ENCODE measurements at places on chromosomes 6 and 20.

GRCh38 chr6:117262799-117263198 is 2.6 kb upstream of the VGLL2 start:
- no peak for DNase-seq

DNA sequence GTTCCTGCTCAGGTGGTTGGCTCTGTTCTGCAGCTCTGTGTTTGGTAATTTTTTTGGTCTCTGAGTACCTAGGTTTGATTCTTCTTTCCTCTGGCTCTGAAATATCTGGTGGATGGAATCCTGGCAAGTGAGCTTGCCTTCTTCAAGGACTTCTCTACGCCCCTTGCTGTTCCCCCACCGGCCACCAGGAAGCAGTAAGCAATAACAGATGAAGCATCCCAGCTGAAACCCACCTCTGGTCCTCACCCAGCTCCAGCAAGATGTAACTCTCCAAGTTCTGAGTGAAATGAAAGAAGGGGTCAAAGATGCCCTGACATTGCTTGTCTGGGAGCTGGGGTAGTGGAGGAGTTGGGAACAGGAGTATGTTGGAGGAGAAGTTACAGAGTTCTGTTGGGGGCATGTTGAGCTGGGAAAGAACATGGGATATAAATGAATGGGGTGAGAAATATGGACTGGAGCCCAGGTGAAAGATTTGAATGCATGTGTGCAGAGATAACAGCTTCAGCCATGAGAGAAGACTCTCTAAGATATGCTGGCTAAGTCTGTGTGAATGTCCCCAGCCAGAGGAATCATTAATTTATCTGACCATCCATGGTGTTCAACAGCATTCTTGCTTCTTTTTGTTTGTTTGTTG is 51.3 kb upstream of the GLP1R start:
- DNase-seq: no peak

GRCh38 chr20:51425347-51426106 is 117.0 kb downstream of the NFATC2 start:
- no peak for DNase-seq

DNA sequence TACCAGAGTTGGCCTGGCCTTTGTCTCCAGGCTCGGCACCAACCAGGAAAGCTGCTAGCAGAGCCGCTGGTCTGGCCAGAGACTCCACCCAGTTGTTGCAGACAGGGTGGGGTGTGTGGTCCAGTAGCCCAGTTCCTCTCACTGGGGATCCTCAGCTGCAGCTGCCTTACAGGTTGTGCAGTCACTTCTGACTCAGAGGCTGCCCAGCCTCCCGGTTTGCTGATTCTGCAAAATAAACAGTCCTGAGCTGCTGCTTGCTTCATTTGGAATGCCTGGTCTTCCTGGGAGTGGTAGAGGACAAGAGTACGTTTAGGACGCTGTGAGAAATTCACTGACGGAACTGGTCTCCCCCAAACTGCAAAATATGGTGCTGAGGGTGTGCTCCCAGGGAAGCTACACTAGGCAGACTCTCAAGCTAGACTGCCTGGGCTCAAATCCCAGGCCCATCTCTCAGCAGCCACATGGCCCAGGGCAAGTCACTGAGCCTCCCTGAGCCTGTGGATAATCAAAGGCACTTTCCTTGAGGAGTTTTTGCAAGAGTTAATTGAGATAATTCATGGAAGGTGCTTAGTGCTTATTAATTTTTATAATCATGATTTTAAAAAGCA is 246.1 kb downstream of the TFAP2C start:
- no peak for DNase-seq

- no peak for DNase-seq
These were observed 8.7 kb downstream of the GPX6 start for GRCh38 chr6:28506807-28507475.

DNA sequence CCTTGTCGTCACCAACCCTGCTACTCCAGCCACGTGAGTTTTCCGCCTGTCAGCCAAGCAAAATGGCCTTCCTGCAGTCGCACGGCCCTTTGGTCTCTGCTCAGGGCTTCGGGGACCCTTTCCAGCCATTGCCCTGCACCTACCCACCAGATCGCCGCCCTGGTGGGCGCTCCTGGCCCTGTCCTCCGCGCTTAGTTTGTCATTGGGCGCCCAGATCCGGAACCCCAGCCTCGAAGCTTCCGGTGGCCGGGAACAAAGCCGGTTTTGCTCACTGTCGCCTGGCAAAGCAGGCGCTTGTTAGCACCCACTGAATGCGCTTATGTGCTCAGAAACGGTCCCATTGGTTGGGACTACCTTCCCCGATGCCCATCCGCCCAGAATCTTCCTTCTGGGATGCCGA is 536 bp downstream of the ZFP57 start:
- DNase-seq: no peak

DNA sequence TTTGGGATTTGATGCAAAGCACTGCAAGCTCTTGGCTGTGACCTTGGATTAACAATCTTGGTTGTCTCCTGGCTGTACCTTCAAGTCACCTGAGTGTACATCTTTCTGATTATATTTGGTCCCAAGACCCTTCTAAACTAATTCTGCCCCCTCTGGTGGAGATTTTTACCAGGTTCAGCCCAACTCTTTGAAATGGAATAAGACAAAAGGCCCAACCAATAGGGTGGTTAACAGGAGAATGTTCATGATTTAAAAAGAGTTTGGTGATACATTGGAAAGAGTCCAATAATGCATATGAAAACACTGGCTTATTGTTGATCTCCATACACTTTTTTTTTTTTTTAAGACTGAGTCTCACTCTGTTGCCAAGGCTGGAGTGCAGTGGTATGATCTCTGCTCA is 77.5 kb upstream of the CD83 start:
- no peak for DNase-seq

DNA sequence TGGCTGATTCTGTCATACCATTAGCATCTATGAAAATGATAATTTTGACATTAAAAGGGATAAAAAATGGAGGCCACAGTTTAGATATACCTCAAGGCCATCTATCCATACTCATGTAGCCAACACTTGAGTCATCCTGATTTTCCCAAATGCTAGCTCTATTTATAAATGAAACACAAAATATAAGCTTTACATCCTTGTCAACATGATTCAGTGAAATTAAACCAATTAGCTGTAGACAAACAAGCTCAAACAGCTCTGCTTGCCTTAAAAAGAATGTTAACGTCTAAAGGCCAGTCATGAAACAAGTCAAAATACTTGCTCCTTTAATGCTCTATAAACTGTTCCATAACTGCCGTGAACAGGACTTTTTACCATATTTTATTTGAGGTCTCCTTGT is 40.3 kb downstream of the ABRACL start:
- DNase-seq: no peak

GRCh38 chr6:137165375-137166246 is 7.8 kb downstream of the IL22RA2 start:
- no peak for DNase-seq

DNA sequence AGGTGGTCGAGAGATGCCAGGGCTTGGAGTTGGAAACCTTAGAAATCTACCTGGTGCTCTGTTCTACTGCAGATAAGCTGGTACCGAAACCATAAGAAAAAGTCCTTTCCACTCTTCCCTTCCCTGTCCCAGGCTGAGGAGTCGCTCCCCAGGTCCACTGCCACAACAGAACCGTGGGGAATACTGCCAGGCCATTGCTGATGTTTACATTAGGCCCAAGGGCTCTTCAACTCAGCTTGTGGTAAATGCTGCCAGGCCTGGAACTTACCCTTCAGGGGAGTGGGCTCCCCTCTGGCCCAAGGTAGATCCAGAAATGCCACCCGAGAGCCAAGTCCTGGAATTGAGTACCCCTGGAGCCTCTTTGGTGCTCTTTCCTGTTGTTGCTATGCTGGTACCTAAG is 388.4 kb downstream of the ESR1 start:
- no peak for DNase-seq

GRCh38 chr20:6726761-6727160 is 40.7 kb upstream of the BMP2 start:
- DNase-seq: no peak

- DNase-seq: no peak
These were observed 609.3 kb downstream of the COL12A1 start for GRCh38 chr6:74596588-74596987.

DNA sequence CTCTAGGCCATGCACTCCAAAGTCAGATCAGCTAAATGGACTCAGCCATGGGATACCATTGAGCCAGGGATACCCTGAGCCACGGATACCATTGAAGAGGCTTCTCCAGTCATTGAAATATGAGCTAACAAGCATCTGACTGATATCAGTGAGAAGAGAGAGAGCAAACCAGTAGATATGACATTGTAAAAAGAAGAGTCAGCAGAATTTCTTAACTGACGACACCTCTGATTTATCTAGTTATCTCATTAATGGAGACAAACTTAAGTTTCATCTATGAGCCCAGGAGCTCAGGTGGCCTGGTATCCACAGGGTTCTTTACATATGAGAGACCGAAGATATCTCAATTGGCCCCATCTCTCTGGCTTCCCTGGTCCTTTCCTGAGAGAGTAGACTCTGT is 140.6 kb downstream of the TBC1D7 start:
- no peak for DNase-seq

GRCh38 chr20:33132513-33133372 is 35.2 kb upstream of the BPIFA2 start:
- no peak for DNase-seq

GRCh38 chr20:6660441-6660840 is 107.0 kb upstream of the BMP2 start:
- DNase-seq: no peak

DNA sequence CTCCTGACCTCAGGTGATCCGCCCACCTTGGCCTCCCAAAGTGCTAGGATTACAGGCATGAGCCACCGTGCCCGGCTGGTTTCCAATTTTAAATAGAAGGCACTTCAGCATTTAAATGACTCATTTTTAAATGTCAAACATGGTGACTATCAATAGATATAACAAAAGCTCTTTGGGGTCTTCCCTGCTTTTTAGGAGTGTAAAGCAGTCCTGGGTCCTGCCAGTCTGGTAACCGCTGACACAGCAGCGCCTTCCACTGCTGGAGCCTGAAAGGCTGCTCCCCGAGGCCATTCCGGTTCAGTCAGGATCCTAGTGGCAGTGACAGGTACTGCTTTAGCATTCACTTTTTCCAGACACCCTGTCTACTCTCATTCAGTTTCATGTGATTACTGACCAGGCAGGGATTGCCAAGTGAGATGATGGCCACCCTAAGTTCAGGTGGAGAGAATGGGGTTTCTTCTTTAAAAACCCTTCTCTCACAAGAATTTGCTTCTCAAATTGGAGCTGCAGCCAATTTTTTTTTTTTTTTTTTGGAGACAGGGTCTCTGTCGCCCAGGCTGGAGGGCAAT is 5.1 kb downstream of the DIDO1 start:
- no peak for DNase-seq

Data from hypothalamus (tissue), 51 donors.